Activated T-helper 1 cell treated with anti-CD3 and anti-CD28 coated beads, Interleukin-12 subunit alpha, Interleukin-12 subunit beta, Interleukin-2, Interleukin-4 antibody, amounts not matched to agents 30 ng/mL and 10 ng/mL and 1 ng/mL, durations not matched to agents 14 hours and 24 hours and 36 hours (primary cell): ENCODE measurements at places on chromosomes 13 and 19. TPM values are rescaled to one million over a fixed set of nuclear protein-coding genes. Genes with fewer than 3 reads are reported as not detected.

PRX gene
- total RNA-seq, result 0.99 and 1.7 TPM in 2 replicates

GSX1 gene
- total RNA-seq, result not detected in 2 replicates

ZNF223 gene
- 0.18 TPM in 1 of 2 replicates, not detected in the other for total RNA-seq

TPM4 gene
- 346 and 351 TPM in 2 replicates for total RNA-seq

LYPD5 gene
- total RNA-seq, result 0.29 TPM in 1 of 2 replicates, not detected in the other
